WTC11 (cell line): ENCODE measurements at places on chromosomes 12 and 14.

DNA sequence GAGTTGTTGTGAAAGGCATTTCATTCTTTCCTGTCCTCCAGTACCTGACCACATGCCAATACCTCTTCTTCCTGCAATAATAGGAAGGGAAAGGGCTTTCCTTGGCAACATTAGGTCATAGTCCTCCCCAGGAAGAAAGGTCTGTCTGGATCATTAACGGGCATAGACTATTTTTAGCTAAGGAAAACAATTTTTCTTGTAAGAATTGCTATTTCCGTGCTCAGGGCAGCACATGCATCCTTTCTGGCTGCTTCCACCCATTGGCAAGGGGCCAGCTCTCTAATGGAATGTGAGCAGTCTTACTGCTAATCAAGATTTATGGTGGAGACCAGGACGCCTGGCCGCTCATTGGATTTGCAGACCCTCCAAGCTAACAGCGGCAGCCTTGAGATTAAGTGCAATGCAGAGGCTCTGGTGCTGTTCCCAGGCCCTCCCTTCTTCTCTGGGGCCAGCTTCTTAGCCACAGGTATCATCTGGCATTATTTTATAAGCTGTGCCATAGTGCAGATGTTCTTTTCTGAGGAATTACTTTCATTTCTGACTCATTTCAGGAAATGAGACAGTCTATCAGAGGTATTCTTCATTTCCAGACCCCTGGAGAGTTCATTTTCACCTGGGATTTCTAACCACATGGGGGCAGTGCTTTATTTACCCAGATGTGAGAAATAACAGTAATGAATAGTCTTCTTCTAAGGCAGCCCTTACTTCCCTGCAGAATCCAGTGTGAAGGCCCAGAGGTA is 52.9 kb downstream of the ANO6 start:
- no peak for DNase-seq

GRCh38 chr12:115213538-115214016 is 529.6 kb upstream of the TBX3 start:
- DNase-seq: peak; percentile 18

- DNase-seq: no peak
Measured at GRCh38 chr12:56086608-56087007, 6.6 kb downstream of the ERBB3 start.

DNA sequence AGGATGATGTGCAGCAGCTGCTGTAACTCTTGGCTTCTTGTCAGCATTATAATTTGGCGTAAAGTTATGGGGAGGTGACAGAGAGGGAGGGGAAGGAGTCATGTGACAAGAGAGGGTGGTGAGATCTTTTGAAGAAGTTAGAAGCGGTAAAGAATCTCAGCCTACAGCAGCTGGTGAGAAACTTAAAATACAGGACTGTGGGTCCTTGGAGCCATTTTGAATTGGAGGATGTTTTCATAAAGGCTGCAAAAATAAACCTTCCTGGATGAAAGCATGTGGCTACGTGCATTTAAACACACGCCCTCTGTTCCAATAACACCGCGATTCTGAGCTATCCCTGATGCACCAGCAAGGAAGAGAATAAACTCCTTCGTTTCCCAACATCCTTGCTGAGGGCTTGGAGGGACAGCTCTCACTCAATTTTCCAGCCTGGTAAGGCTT is 133.7 kb downstream of the TMEM30B start:
- DNase-seq: no peak

DNA sequence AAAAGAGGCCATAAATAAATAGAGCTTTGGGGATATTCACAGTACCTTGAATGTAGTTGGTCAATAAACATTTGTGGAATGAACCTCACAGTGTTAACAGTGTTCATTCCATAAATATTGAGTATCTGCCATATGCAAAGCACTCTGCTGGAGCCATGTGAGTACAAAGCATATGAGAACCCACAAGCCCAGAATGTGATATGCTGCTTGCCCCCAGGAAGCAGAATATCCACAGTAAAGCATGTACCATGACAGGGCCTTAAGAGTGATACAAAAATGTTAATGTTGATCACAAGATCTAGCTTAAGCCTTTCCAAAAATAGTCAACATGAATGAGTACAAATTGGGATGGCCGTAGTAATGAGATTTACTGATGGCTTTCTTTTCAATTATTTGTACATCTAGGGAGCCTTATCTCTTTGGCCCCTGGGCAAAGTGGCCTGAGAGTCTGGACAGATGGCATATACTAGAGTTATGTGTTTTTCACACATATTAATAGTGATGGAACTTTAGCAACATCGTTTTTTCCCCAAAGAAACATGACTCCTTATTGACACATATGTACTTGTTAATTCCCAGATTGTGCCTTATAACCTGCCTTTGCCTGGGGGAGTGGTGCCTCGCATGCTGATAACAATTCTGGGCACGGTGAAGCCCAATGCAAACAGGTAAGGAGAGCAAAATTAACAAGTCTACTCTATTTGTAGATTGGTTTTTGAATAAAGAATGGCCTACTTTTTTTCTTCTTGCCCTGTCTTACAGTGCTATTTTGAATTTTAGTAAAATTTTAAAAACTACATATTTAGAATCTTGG is 10.9 kb downstream of the LGALS3 start:
- no peak for DNase-seq

- no peak for DNase-seq
Measured at GRCh38 chr14:50542941-50543418, 10.6 kb upstream of the MAP4K5 start.

GRCh38 chr14:74127634-74128033 is 42.9 kb downstream of the LIN52 start:
- no peak for DNase-seq

DNA sequence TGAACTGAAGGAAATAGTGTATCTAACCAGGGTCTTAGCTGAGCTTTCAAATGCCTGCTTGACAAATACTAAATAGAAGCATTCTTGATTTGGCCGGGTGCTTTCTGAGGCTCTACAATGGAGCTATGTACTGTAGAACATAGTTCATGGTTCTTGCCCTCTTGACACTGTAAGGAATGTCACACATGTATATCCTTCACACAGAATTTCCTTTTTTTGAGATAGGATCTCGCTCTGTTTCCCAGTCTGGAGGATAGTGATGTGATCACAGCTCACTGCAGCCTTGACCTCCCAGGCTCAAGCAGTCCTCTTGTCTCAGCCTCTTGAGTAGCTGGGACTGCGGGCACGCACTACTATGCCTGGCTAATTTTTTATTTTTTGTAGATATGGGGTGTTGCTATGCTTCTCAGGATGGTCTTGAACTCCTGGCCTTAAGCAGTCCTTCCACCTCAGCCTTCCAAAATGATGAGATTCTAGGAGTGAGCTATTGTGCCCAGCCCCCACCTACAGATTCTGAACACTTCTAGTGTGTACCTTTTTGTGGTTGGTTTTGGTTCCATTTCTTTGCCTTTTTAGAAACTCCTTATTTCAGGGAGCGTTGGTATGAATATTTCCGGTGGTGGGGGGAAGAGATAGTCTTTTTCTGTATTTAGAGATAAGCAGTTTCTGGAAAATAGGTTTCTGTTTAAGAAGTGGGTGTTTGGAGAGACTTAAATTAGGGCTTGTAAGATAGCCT is 4.2 kb downstream of the MLXIP start:
- DNase-seq: no peak

DNA sequence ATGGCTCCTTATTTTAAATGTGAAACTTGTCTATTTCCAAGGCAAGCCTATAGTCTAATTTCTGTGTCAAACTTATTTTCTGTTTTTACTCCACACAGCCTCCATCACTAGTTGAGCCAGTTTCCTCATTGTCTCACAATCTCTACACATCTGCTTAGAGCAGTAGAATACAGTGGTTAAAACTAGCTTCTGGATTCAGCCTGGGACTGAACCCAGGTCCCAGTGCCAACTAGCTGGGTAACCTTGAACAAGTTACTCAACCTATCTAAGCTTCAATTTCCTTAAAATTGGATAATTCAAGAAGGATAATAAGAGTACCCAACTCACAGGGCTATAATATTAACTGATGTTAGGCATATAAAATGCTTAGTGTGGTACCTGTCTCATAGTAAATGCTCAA is 304.7 kb upstream of the NPAS3 start:
- no peak for DNase-seq

DNA sequence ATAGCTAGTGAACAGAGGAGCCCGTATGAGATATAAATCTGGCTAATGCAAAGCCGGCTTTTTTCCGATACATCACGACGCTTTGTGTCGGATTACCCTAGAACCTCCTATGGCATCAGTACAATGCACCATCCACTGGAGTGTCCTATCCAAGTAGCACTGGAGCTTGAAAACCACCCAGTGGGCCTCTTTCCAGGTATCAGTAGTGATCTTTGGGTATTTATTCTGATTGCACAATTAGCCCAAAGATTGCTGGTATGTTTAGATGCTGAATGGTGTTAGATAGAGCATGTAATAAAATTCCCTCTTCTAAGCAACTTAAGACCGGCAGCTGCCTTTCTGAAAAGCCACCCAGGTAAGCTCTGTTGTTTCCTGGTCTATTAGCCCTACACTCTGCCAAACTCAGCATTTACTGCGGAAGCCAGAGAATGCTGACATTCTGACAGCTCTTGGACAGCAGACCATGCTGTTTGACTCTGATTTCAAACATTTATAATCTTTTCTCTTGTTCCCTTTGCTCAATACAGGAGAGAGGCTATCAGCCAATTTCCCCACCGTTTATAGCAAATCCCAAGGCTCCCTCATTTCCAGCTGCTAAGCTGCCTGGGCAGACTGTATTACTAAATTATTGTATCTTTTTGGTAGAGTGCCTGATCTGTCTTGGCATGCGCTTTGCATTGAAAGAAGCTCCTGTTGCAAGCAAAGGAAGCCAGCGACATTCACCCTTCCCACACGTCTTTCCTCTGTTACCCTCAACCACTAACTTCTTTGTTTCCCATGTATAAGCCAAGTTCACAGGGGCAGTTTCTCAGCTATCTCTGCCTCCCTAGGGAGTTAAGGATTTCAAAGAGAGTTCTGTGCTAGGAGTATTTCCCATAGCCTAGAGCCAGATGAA is 388.3 kb upstream of the GARIN6 start:
- DNase-seq: no peak

DNA sequence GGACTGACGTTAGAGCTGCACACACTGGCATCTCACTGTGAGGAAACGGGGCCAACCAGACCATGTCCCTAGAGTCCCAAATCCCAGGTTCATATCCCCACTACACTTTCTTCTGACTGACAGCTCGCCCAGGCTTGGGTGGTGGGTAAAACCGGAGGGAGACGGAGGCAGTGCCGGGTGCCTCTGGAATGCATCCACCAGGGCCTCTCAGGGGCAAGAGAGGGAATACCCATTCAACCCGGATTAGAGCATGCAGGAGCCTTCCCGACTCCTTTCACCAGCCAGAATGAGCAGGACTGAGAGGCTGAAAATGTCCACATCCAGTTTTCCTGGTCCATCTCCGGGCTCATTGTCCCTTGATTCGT is 297.2 kb downstream of the ADGRD1 start:
- no peak for DNase-seq

- no peak for DNase-seq
Measured at GRCh38 chr14:29339494-29340172, 573.0 kb downstream of the FOXG1 start.

- no peak for DNase-seq
Measured at GRCh38 chr14:22657861-22658260, 13.7 kb upstream of the OR6J1 start.

DNA sequence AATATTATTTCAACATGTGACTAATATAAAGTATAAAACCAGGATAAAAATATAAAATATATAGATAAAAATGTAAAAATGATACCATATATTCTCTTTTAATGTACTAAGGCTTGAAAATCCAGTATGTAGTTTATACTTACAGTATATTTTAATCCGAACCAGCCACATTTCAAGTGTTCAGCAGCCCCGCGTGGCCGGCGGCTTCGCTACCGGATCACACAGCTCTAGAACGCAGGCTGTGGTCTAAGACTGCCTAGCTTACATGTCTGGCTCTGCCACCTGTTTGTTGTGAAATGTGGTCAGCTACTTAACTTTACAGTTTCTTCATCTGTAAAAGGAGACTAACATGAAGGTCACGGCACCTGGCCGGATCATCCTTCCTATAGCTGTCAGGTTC is 189.7 kb upstream of the TBX3 start:
- no peak for DNase-seq

DNA sequence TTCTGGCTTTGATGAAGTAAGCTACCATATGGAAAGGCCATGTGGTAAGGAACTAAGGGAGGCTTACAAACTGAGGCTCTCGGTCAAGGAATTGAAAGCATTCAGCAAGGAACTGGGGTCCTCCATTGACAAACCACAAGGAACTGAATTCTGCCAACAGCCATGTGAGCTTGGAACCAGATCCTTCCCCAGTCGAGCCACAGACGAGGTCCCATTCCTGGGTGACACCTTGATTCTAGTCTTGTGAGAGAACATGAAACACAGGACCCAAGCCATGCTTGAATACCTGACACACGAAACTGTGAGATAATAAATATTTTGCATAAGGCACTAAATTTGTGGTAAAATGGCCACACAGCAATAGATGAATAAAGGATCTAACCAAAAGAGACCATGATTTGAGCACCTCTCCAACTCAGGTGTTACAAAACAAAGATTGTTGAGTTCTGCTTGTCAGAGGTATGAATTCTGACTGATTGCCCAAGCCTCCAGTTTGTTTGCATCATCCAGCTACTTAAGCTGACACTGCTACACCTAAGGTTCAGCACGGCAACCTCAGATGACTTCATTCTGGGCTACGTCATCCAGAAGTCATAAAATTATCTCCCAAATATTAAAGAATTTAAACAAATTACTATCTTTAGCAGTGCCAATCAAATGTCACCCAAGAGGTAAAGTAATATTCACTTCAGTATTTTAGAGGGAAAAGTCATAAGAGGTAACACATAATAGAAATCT is 59.4 kb downstream of the GARIN6 start:
- no peak for DNase-seq

DNA sequence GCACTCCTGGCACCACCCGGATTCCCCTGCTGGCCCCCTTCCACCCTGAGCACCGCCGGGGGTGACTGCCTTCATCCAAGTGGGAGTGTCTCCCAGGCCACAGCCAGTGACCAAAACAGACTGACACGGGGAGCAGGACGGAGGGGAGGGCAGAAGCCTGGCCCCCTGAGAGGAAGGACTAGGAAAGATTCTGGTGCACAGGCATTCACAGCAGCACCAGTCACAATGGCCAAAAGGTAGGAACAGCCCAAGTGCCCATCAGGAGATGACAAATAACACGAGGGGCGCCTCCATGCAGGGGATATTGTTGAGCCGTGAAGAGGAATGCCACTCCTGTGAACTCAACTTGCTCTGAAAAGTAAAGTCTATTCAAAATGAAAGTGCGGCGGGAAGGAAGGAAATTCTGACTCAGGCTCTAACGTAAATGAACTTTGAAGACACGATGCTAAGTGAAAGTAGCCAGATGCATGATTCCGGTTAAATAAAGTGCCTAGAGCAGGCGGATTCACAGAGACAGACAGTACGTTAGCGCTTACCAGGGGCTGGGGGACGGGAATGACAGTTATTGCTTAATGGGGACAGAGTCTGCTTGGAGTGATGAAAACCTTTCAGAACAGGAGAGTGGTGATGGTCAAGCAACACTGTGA is 146.1 kb upstream of the NCOR2 start:
- no peak for DNase-seq

GRCh38 chr12:24198936-24199671 is 249.6 kb upstream of the SOX5 start:
- no peak for DNase-seq
